ENCODE measurements at places on chromosomes 6 and 20. TPM values are rescaled to one million over a fixed set of nuclear protein-coding genes. Genes with fewer than 3 reads are reported as not detected.

GRCh38 chr6:73340048-73340447 is 14.0 kb downstream of the DPPA5 start:
- DNase-seq = no peak

GRCh38 chr6:34233867-34234266 is 2.8 kb upstream of the HMGA1 start:
- DNase-seq = no peak

- DNase-seq = peak; percentile 73
Measured at GRCh38 chr20:815914-816606, 17.5 kb upstream of the FAM110A start.

- DNase-seq = peak; percentile 64
Measured at GRCh38 chr6:33314515-33314942, 651 bp upstream of the TAPBP start.

- no peak for DNase-seq
Measured at GRCh38 chr6:33861722-33862121, 57.9 kb upstream of the MLN start.

DNA sequence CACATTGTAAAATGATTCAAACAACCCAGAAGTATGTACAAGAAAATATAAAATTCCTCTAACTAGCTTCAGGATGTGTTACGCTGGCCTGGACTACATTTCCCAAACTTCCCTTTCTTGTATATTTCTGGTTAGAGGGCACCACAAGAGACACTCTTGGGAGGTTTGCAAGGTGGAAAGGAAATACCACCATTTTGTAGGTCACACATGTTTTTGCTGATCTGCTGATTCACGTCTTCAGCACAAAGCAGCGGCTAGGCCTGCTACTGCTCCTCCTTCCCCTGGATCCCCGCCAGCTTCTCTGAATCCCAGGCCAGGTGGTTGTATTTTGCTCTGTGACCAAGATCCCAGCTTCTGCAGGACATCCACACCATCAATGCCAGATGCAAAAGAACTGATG is 104.2 kb downstream of the AGPAT4 start:
- peak; percentile 63 for DNase-seq

DNA sequence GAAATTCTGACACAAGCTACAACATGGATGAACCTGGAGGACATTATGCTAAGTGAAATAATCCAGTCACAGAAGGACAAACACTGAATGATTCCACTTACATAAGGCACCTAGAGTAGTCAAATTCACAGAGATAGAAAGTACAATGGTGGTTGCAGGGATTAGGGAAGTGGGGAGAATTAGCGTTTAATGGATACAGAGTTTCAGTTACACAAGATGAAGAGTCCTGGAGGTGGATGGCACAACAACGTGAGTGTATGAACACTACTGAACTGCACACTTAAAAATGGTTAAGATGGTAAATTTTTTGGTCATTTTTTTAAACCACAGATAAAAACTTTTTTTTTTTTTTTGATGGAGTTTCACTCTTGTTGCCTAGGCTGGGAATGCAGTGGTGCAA is 24.7 kb downstream of the MOCS3 start:
- DNase-seq = no peak

GRCh38 chr6:85192596-85192995 is 257.3 kb upstream of the NT5E start:
- DNase-seq = no peak

DNA sequence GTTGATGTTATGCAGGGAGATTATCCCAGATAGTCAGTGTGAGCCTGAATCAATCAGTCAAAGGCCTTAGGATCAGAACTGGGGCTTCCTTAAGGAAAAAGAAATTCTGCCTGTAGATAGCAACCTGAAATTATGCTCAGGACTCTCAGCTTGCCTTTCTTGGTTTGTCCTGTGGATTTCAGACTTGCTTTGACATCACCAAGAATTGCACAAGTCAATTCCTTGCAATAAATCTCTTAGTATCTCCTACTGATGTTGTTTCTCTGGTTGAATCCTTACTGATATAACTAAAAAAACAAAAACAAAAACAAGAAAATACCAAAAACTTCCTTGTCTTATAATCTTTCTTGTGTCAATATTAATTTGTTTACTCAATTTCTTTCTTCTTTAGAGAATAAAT is 258.9 kb upstream of the TCF21 start:
- no peak for DNase-seq

DNA sequence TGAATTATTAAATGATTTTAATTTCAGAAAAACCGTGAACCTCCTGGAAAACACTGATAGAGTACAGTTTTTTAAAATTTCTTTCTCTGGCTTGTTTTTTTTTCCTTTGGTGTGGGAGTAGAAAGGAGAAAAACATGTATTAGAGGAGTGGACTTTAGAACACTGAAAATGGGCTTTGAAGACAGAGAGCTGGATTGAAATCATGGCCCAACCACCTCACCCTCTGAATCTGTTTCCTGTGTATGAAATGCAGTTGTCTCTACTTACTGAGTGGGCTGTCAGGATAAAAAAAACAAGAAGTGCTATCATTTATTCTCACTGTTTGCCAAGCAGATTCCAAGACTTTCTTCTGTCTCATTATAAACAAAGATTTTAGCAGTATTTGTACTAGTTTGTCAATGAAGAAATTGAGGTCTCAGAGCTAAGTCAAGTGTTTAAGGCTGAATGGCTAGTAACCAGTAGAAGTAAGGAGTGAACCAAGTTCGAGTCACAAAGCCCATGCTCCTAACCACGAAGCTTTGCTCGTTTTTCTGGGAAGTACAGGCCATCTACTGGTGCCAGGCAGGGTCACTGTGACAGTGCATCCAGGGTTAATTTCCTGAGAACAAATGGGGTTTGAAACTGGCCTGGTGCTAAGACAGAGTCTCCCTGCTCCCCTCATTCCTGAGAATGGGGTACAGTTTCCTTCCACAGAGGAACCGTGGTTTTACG is 256.4 kb downstream of the TMEM242 start:
- no peak for DNase-seq

DNA sequence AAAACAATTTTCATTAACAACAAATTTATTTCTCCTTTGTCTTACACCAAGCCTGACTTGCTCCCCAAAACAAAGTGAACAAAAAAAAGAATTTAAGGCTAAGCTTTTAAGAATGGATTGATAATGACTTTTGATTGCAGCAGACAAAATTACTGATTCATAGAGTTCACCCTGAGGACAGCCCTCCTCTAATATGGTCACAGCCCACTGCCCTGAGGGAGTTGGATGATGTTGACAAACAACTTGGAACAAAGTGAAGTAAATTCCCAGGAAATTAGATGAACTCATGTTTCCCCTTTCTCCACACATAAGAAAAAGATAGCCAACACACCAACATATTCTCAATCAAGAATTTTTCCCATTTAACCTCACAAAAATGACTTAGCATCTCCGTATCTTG is 7.7 kb upstream of the ISM1 start:
- no peak for DNase-seq

DNA sequence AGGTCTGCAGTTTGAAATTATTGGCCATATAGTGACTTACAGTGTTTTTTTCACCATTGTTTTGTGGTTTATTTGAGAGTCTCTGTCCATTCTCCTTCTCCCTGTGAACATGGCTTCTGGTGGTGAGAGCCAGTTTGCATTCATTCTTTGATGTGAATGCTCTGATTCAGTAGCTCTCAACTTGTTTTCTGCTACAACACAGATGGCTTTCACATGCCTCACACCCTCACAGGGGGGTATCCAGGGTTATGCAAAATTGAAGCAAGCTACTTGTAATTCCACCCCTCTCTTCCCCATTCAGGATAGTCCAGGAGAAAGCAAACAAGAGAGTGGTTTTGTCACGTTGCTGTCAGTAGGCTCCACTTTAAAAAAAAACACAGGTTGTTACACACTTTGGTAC is 55.6 kb downstream of the SLX4IP start:
- no peak for DNase-seq

GRCh38 chr20:8344631-8345030 is 212.6 kb downstream of the PLCB1 start:
- no peak for DNase-seq

The EZR gene
- 446 TPM for total RNA-seq

The SLC44A4 gene
- total RNA-seq = not detected

The OPN5 gene
- total RNA-seq = not detected

The CNBD2 gene
- total RNA-seq = 5.8 TPM

The HCRTR2 gene
- total RNA-seq = not detected

The NFKBIL1 gene
- 21.1 TPM for total RNA-seq

The EGFL8 gene
- 1.9 TPM for total RNA-seq

The RFX6 gene
- total RNA-seq = not detected

The CST3 gene
- total RNA-seq = 209 TPM

Measured in A172 (cell line).